ENCODE measurements at places on chromosomes 1 and 21.

DNA sequence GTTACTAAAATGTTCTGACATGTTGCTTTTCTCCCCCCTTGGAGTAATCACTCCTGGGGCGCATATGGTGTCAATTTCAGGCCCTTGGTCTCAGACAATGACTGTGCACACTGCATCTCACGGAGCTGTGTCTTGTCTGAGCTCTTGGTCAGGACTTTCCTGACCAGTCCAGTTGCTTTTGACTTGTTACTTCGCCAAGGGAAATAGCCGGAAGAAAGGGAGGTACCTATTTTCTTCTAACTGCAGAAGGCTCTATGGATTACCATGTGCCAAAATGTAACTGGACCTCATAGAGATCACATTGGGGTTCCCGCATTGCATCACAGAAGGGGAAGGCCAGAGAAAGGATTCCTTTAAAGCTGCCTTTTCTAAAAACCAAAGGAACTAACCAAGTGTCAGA, 68.6 kb downstream of the SPAG17 start:
- no peak for DNase-seq

DNA sequence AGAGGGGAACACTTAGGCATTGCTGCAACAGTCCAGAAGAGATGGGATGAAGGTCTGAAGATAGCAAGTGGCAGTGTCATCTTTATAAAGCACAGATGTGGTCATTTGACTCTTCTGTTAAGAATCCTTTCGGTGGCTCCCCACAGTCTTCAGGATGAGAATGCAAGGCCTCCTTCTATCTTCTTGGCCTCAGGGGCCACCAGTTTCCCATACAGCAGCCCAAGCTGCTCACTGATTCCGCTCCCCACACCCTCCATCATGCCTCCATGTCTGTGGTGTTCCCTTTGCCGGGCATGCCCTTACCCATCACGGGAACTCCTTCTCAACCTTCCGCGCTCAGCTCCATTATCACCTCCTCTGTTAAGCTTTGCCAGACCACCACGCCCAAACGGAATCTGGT, 16.1 kb upstream of the MFSD2A start:
- DNase-seq = no peak

DNA sequence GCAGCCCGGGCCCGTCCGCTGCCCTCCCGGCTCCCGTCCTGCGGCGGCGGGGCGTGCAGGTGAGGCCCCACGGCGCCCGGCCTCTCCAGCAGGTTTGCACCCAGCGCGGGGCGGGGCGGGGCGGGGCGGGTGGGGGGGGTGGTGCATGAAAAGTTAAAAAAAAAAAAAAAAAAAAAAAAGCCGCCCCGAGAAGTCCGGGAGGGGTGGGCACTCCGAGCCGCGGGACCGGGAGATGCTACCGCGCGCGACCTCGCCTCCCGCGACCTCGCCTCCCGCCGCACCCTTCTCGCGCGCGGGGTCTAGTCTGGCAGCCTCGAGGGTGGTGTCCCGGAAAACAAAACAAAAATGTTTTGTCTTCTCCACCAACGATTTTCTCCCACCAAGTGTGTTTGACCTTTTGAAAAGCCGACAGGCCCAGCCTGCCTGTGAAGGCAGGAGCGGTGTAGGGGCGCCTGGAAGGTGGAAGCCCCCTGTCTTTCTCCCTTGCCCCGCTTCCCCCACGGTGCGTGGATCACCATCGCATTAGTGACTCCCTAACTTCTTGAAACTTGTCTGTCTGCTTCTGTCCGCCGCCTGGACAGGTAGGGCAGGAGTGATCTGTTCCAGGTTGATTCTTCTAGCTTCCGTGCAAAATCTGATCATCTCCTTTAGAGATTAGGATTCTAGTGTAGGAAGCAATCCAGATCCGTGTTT, 569 bp downstream of the RCAN3 start:
- no peak for DNase-seq

GRCh38 chr1:155979597-155980343, 1.4 kb upstream of the ARHGEF2 start:
- no peak for DNase-seq

- no peak for DNase-seq
Observed at GRCh38 chr1:32150847-32151246, 28.6 kb upstream of the TXLNA start.

- no peak for DNase-seq
Observed at GRCh38 chr1:111142356-111142975, 2.4 kb downstream of the CEPT1 start.

GRCh38 chr1:49013079-49013478, 236.4 kb upstream of the BEND5 start:
- no peak for DNase-seq

GRCh38 chr1:212514056-212514614, 81.4 kb downstream of the NENF start:
- DNase-seq = peak; percentile 26

DNA sequence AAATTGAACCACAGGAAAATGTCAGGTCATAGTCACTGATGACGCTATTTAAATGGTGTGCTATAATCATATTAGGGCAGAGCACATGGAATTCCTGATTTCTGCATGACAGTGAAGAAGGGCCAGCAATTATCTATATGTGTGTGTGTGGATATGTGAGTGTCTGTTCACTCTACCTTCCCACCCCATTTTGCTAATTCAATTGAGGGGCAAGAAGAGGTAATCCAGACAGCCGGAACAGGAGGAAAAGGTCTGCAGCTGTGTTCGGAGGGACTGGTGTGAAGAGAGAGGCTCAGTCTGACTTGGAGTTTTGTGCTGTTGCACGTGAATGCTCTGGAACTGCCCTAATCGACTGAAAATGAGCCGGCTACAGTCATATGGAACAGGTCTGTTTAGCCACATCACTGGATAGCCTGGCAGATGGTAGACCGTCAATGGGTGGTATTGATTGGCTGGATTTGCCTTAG, 5.1 kb upstream of the ELAVL4 start:
- DNase-seq = no peak

- DNase-seq = no peak
Observed at GRCh38 chr1:216535059-216535458, 111.8 kb upstream of the USH2A start.

- no peak for DNase-seq
Observed at GRCh38 chr1:6578624-6579373, 995 bp upstream of the ZBTB48 start.

DNA sequence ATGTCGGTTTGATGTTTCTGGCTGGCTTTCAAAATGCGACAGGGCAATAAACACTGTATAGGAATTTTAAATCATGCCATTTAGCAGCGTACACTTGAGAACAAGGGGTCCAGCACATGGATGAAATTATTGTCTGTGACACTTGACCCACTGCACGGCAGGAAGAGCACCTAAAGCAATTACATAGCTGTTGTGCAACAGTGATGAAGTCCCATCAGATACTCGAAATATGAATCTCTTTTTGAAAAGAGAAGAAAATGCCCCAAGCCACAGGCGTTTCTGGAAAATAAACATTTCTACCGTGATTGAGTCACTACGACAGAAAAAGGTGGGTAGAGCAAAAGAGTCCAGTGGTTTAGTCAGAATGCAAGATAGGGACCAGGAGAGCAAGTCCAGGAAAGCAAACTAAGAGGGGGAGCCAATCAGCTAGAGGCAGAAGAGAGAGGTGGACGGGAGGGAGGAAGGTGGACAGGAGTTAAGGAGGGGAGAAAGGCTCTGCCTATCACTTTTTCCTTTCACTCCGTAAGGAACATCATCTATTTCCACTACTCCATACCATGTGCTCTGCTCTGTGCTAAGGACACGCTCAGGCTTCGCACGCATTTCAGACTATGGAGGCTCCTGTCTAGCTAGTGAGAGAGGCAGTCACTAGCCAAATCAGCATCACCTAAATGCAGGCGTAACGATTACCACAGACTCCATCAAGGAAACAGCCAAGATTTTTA, 6.4 kb downstream of the DSCAM start:
- DNase-seq = no peak

GRCh38 chr1:119947468-119947867, 51.2 kb upstream of the ADAM30 start:
- DNase-seq = no peak

DNA sequence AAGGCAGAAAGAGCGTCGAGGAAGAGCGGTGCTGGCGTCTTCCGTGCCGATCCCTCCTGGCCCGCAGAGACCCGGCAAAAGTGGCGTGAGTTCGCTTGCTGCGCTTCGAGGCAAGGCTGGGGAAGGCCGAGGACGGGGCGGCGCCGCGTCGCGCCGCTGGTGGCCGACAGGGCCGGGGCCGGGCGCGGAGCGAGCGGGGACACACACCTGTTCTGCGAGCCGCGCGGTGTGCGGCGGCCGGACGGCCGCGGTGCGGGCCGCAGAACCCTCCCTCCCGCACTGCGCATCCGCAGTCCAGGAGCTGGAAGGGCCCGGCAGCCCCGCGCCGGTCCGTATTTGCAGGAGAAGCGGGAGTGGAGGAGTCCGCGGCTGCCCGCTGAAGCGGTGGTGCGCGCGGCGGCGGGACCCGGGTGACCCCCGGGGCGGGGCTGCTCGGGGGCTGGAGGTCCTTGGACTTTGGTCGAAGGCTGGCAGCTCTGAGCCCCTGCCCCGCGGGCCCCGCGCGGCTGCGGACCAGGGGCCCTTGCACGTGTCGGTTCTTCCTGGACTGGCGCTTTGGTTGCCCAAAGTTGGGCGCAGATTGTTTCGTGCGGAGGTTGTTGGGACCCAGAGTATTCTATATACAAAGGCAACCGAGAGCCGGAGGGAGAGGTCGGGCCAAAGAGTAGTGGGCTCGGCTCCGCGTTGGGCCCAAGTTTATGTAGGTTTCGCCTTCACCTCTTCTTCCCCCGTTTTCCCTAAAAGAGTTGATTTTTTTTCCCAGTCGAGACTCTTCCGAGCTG, 2.6 kb downstream of the RNF220 start:
- no peak for DNase-seq

DNA sequence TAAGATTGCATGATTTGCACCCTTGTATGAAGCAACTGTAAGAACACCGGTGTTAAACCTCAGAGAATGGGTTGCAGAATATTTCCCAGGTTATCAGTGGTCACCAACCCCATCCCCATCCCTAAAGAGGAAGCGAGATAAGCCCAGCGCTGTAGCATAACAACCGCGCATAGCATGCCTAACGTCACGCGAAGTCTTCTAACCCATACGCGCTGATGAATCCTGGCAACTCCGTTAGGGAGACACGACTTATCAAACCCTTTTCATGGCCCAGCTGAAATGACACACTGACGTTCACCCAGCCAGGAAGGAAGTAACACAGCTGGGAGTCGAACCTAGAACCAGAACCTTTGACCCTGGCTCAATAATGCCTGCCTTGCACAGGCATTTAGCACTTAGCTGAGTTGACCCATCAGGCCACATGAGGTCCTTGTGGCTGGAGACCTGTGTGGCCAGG, 24.2 kb downstream of the TMEM51 start:
- DNase-seq = no peak

DNA sequence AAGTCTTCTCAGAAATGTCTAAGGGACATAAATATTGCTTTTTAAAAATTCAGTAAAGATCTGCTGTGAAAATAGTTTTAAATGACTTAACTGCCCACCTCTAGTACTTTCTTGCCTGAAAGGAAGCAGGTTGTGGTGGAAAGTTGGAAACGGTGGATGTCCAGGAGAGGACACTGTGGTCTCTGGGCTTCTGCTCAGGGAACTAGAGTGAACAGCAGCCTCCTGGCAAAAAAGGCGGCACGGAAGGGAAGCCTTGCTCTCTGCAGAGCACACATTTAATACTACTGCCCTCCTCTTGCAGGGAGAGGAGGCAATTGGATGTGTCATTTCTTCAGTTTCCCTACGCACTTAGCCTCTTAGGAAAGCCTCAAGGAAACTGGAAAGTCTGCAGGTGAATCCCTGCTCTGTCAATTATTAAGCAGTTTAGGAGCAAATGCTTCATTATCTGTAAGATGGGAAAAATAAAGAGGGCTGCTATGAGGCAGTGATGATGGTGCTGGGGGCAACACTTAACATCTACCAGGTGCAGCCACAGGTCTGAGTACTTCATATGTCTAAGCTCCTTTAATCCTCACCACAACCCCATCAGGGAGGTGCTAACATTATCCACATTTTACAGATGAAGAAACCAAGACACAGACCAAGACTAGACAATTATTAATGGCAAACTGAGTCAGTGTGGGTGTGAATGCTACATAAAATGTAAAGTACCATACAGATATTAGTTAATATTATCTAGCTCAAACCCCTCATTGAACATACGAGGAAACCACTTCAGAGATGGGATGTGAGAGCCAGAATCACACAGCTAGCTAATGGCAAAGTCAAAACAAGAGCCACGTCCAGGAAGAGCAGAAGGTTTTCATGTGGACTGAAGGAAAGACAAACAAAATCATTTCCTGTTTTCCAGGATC, 108.9 kb upstream of the ADAR start:
- no peak for DNase-seq

GRCh38 chr1:66932291-66932690, 7.5 kb downstream of the MIER1 start:
- no peak for DNase-seq

DNA sequence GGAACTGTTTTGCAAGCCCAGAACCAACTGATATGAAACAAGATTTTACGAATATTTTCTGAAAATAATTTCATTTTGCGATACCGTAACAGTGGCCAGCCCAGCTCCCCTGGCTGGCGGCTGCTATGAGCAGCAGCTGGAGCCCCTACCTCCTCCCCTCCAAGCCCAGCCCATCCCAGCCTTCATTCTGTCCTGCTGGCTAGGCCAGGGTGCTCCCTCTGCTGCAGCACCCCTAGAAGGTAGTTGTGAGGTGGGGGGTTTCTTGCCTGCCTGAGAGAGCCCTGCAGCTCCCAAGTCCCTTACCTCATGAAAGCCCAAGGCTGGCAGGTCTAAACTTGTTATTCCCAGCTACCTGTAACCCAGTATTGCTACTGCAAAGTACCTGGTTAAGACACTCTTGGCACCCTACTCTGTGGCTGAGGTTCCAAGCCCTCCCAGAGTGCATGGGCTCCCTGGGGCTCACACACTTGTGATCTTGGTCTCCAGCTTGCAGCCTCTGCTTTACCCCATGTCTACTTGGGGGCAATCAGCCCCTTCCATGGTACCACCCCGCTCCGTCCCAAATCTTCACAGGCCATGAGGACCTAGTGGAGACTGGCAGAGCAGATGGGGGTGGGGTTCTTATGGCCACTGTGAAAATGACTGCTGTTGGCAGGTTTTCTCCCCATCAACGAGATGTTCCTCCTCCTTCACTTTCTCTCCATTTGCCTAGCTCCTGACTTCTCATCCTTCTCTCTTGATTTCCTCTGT, 239.8 kb downstream of the TRABD2B start:
- DNase-seq = no peak

DNA sequence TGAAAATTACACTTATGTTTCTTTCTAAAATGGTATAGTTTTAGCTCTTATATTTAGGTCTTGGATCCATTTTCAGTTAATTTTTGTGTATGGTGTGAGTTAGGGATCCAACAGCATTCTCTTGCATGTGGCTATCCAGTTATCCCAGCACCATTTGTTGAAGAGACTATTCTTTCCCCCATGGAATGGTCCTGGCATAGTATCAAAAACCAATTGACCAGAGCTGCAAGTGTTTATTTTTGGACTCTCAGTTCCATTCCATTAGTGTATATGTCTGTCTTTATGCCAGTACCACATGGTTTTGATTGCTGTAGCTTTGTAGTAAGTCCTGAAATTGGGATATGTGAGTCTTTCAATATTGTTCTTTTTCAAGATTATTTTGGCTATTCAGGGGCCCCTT, 14.3 kb downstream of the TTLL10 start:
- no peak for DNase-seq

GRCh38 chr1:175830500-175830899, 87.1 kb upstream of the TNR start:
- no peak for DNase-seq

GRCh38 chr1:109112652-109113285, 1.1 kb upstream of the ELAPOR1 start:
- DNase-seq = no peak

All from urinary bladder (tissue), 4 donors.